ENCODE measurements at places on chromosomes 2 and 18. TPM values are rescaled to one million over a fixed set of nuclear protein-coding genes. Genes with fewer than 3 reads are reported as not detected.

Gene CDK5R2
- not detected for total RNA-seq

Gene KCNK3
- under 0.01 TPM for total RNA-seq

Gene ERBB4
- not detected for total RNA-seq

Gene ARHGEF33
- total RNA-seq: 0.18 TPM

Gene GAREM1
- 2.3 TPM for total RNA-seq

Gene ATOH8
- 7.9 TPM for total RNA-seq

Gene POMC
- not detected for total RNA-seq

Gene CELF4
- total RNA-seq: not detected

Gene MOGAT1
- total RNA-seq: not detected

Gene SERPINB10
- not detected for total RNA-seq

Gene CFAP65
- total RNA-seq: not detected

Gene CD226
- total RNA-seq: 1.1 TPM

Gene PJVK
- total RNA-seq: 0.72 TPM

Gene LIPG
- total RNA-seq: under 0.01 TPM

Gene METTL21A
- total RNA-seq: 11.4 TPM

Gene DSC1
- not detected for total RNA-seq

Gene DNAJC5G
- total RNA-seq: not detected

Gene ADCYAP1
- not detected for total RNA-seq

Gene AGXT
- total RNA-seq: not detected

Gene VAMP8
- total RNA-seq: 0.83 TPM

Gene IL1B
- total RNA-seq: 3.6 TPM

Gene RAB11FIP5
- 21.4 TPM for total RNA-seq

Gene LAMA1
- 11.4 TPM for total RNA-seq

Gene ERFE
- 0.56 TPM for total RNA-seq

Gene GCG
- total RNA-seq: not detected
